ENCODE measurements at places on chromosomes 16 and 17.

DNA sequence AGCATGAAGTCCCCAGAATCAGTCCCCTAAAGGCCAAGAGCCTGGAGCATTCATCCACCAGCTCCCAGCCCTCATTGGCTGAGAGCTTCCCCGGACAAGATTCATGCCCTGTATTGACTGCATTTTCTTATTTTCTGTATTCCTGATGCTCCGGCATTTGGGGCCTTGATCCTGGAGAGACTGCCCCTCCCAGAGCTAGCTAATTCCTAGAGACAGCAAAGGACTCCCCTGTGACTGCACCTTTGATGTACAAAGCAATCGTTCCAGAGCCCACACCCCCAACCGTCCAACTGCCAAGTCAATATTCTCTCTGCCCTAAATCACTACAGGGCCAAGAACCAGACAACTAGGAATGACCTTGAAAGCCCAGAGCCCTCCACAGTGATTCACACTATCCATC, 93.4 kb upstream of the CDH5 start:
- DNase-seq, result no peak

DNA sequence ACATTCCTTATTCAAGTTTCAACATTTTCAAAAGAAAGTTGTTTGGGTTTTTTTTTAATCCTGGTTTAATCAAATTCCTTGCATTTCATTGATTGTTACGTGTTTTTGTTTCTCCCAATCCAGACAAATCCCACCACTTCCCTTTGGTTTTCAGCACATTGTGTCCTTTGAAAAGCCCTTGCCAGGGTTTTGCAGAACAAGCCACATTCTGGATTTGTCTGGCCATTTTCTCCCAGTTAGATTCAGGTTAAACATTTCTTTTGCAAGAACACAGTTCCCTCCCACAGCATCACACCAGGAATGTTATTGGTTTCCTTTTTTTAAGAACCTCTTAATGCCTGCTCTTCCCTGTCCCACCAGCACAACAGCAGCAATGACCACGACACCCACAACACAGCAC, 278.0 kb upstream of the SALL1 start:
- no peak for DNase-seq

GRCh38 chr16:12258861-12259645, 282.5 kb downstream of the SNX29 start:
- no peak for DNase-seq

DNA sequence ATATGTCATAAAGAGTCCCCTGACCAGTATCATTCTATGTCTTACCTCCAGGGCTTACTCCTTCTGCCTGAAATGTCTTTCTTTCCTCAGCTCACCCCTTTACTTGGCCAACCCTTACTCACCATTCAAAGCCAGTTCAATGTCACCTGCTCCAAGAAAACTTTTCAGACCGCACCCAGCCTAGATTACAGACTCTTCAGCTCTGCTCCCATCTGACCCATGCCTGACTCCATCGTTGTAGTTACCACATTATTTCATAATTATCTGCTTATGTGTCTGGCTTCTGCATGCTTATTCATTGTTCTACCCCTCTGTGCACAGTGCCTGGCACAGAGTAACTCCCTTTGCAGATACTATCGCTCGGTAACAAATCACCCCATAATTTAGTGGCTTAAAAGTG, 62.5 kb upstream of the TOB1 start:
- no peak for DNase-seq

- no peak for DNase-seq
Observed at GRCh38 chr17:36500745-36501225, 14.3 kb downstream of the ZNHIT3 start.

DNA sequence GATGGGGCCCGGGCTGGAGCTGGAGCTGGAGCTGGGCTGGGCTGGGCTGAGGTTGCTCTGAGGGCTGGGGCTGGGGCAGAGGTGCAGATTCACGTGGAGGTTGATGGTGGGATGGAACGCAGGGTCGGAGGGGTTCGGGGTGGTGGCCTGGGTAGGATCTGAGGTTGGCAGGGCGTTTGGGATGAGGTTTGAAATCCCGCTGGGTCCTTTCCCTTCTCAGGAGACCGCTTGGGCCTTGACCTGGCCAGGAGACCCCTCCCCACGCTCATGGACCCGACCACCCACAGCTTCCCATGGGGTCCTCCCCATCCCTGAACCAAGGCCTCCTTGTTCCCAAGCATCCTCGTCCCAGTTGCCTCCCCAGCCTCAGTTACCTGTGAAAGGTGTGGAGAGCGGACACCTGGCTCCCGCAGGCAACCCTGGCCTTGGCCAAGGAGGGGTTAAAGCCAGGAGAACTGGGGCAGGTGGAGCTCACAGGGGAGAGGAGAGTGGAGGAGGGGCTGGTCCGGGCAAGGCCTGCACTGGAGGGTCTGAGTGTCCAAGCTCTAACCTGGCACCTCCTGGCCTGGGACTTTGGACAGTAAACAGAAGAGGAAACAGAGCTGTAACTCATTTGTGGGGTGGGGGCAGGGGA, at the start of gene ASGR2:
Gene ASGR2 (minus strand): TSS at position 582 of the 634 bp plus-strand sequence. CDS start 582 bp downstream, outside the sequence.
- no peak for DNase-seq

- no peak for DNase-seq
Observed at GRCh38 chr17:79943347-79944241, 92.1 kb downstream of the TBC1D16 start.

DNA sequence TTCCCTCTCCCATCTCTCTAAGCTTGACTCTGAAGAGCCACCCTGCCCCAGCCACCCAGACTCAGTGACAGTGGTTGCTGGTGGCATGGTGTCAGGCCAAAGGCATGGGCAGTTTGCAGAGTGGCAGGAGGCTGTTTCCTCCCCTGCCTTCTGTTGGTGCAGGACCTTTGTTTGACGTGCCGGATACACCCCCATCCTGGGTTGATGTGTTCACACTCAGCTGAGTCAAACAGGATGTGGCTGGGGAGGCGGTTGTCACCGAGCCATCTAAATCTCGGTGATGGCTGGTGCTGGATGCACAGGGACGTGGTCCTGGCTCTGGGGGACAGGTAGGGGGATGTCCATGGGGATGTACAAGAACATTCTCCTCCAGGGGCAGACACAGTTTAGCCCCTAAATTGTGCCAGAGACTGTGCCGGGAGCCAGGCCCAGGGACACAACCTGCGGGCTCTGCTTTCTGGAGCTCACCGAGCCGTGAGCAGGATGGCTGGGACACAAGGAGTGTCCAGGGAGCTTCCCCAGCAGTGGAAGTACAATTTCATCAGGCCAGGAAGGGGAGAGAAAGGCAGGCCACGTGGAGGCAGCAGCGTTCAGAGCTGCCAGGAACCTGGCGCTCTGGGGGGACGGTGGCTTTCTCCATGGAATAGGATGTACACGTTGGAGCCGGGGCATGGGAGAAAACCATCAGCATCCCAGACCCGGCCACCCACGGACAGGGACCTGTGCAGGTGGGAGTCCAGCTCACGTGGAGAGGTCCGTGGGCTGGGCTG, 264.2 kb downstream of the SEC14L1 start:
- DNase-seq, result peak; percentile 69

DNA sequence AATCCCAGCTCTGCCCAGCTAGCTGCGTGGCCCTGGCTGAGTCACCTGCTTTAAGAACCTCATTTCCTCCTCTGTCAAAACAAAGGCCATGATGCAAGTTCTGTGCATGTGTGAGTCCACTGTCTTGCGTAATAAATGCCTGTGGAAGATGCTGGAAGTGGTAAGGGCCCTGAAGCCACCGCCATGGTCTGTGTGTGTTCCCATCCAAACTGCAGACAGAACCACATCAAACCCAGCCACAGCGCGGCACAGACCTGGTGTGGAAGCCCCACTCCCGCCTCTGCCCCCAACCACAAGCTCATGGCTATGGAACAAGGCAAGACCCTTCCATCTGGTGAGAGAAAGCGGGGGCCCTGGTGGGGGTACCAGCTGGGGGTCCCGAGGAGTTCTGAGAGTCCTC, 26.0 kb downstream of the NECAB2 start:
- no peak for DNase-seq

DNA sequence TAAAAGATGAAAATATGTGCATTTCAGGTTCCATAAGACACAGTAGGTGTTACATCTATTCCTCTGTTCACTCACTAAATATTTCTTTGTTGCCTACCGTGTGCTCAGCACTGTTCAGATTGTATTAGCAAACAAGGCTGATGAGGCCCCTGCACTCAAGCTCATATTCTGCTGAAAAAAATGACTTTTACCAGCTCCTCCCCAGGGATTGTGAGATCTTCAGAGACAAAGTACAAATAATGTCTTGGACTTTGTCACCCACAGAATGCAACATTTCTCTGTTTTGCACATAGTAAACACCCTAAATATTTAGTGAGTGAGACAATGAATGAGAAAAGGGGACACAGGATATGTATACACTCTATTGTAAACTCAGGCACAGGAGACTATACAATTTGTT, 21.9 kb upstream of the MYOCD start:
- no peak for DNase-seq

GRCh38 chr16:8243981-8244380, 346.3 kb downstream of the TMEM114 start:
- no peak for DNase-seq

DNA sequence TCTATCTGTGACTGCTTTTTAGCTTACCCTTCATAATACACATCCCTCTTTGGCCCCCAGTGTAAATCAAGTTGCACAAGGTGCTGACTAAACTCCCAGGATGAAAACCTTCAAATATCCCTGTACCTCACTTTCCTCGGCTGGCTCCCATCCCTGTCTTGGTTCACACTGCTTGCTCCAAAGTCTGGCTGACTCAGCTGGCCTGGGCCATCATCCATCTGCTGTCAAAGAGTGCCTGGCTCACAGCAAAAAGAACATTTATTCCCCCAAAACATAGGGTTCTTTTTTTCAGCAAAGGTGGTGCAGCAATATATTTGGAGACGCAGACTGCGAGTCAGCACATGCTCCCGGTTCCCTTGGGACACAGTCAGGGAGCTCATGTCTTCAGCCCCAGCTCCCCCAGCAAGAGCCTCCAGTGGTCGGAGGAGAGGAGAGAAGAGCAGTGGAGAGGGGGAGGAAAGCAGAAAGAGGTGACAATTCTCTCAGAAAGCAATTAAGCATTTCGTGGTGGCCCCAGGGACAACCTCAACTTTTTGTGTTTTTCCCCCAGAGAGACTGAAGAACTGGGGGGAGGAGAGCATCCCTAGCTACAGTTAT, 26.1 kb downstream of the GPR142 start:
- no peak for DNase-seq

- DNase-seq, result no peak
Observed at GRCh38 chr17:31491376-31492131, 100.1 kb downstream of the RAB11FIP4 start.

DNA sequence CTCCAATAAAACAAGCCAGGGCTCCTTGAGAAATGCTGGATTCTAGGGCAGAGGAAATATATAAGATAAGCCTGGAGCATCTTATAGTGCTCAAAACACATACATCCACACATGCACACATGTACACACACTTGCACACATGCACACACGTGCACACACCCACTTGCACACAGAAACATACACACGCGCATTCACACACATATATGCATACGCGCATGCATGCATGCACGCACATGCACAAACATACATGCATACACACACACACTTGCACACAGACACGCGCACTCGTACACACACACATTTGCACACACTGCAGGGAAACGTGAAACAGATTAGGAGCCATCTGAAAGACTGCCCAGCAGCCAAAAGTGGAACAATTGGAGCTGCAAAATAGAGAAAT, 8.0 kb upstream of the ENPP7 start:
- no peak for DNase-seq

DNA sequence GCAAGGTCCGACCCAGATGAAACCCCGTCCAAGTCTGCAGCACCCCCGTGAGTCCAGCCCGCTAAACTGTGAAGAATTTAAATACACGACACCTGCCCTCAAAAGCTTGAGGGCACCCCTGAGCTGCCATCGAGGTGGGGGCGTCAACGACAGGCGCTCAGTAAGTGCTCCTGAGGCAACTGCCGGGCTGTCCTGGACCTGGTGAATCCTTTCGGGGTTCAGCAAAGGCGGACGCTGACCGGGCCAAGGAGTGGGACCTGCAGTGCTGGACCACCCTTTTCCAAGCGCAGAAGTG, 512 bp upstream of the ENDOV start:
- DNase-seq, result no peak

DNA sequence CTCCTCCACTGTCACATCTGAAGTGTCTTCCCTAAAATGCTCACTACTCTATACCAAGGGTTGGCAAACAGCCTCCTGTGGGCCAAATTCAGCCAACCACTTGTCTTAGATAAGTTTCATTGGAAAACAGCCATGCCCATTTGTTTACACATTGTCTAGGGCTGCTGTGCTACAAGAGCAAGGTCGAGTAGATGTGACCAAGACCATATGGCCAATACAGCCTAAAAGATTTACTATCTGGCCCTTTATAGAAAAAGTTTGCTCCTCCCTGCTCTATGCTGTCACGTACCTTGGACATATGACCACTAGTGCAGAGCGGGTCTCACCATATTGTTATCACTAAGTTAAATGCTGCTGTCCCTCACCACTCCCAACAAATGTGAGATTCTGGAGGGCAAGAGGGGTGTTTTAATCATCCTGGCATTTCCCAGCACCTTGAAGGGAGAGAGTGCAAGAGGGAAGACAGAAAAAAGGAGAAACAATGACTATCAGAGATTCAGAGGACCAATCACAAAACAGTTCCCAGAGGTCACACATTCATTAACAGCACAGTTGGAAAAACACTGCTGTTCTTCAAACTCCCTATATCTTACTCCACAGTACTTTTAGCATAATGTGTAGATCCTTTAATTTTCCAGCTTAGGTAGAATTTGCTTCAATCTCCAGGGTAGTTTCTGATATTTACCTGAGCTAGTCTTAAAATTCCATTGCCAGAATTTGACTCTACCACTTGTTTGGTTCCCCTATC, 13.2 kb downstream of the LSM12 start:
- DNase-seq, result no peak

GRCh38 chr16:88512728-88513696, 57.2 kb upstream of the ZC3H18 start:
- DNase-seq, result no peak

DNA sequence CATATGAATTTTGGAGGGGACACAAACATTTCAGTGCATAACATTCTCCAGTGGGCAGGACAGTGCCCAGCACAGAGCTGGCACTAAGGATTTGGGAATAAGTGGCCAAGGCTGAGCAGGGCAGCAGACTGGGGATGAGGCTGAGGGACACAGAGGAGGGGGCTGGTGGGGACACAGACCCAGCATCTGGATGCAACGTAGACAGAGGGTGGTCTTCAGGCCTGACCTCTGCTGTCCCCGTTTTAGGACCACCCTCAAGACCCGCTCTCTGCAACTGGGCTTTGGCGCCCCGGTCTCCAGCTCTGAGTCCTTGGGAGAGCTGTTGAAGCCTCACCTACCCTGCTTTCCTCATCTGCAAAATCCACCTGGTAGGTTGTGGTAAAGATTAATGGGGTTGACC, 3.3 kb upstream of the PRSS33 start:
- no peak for DNase-seq

GRCh38 chr16:25063865-25064264, 47.7 kb upstream of the LCMT1 start:
- no peak for DNase-seq

- no peak for DNase-seq
Observed at GRCh38 chr17:83032781-83033180, 46.6 kb upstream of the METRNL start.

- DNase-seq, result no peak
Observed at GRCh38 chr16:12096828-12097522, 120.4 kb downstream of the SNX29 start.
